NCI-H1930 (cell line): ENCODE measurements at places on chromosomes 1 and 21.

- no peak for DNase-seq
Measured at GRCh38 chr1:97726386-97726785, 194.4 kb downstream of the DPYD start.

DNA sequence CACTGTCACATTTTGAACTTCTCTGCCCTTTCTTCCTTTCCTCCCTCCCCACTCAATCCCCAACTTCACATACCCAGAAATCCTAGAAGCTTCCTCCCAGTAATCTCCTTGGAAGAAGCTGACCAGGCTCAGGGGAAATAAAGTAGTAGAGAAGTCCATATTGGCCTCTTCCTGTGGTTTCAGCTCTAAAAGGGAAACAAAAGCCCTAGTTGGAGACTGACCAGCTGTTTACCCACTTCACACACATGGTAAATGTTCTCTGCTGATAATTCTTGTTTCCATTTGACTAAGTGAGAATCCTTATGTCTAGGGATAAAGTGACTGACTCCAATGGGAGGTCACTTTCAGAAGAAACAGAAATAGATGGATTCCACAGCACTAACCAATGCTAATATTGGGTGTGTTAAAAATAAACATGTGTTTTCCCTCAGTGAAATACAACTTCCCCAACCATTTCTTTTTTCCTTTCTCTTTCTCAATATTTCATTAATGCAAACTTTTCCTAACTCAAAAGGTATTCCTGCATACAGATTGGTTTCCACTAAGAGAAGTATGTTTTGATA, 178.9 kb upstream of the DPT start:
- no peak for DNase-seq

- DNase-seq: no peak
Measured at GRCh38 chr21:45818904-45819285, 162.7 kb upstream of the COL6A1 start.

DNA sequence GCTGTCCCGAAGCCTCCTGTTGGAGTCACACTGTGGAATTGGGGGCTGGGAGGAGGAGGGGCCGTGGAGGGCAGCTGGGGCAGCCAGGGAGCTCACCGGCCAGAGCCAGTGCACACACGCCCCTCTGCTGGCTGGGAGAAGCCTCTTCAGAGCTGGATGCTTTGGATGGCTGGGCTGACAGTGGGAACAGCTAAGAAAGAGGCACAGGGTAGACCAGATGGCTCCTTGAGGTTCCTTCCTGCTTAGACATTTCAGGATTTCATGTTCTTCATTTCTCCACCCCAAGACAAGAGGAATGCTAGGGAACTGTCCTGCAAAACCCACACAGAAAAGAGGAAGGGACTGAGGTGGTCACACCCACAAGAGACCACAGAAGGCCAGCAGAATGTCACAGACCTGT, 254.8 kb upstream of the VAMP3 start:
- DNase-seq: peak; percentile 3

GRCh38 chr1:21818656-21819055, 6.6 kb downstream of the LDLRAD2 start:
- no peak for DNase-seq

DNA sequence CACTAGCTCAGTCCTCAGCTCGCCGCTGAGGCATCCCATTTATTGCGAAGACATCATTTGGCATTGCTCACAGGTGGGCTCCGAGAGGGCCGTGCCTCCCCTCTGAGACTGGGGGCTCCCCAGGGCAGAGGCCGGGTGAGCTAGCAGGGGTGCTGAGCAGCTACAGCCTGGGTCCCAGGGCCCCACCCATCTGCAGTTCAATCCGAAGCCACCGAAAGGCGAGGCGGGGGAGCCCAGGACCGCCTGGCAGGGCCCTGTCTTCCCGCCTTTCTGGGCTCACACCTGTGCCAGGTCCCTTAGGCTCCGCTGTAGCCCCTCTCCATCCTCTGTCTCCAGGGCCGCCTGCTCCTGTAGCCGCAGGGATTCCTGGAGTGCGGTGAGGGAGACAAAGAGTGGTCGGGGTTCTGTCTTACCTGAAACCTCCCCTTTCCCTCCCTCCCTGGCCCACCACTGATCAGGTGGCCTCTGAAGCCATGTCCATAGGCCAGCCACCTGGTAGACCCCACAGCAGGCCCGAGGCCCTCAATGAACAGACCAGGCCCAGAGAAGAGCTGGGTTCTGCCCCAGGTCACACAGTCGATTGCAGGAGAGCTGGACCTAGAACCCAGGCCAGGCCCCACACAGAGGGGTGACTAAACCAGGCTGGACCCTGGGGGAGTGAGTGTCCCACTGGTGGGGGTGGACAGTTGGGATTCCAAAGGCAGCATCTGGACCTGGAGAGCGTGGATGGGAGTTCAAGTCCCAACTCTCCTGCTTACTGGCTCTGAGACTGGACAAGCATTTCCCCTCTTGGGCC, 18.1 kb upstream of the NBPF1 start:
- no peak for DNase-seq
